ENCODE measurements at places on chromosomes 6 and 20. TPM values are rescaled to one million over a fixed set of nuclear protein-coding genes. Genes with fewer than 3 reads are reported as not detected.

IL17A gene
- total RNA-seq, result 0.12 TPM

DNA sequence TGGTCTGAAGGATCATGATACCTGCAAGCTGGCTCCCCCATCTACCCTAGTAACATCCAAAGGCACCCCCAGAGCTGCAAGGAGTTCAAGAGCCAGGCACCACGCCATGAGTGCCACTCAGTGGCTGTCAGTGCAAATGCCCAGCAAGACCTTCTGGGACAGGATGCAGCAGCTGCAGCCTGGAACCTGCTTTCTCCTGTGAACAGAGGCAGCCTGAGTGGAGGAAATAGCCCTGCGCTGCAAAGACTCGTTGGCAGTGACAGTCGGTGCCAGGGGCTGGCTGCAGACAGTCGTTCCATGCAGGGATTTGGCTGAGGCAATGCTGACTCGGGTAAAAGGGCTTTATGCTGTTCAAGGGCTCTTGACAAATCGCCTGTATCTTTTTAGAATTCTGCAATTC, 15.7 kb upstream of the SSTR4 start:
- DNase-seq, result no peak

DNA sequence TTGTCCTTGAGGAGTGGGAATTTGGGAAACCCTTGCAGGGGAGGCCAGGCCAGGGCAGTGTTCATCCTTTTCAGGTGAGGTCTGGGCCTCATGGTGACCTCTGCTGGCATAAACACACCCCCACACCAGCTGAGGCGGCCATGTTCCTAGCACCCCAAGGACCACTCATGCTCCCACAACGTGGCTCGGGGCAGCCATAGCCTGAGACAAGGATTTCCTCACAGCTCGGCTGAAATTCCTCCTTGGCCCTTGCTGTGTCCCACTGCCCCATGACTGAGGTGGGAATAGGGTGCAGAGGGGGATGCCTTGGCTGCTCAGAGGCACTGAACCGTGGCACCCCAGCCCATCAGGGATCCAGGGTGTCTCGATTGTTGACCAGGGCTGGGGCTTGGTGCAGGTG, 27.3 kb upstream of the SPDEF start:
- DNase-seq, result no peak

C20orf202 gene
- total RNA-seq, result not detected

DNA sequence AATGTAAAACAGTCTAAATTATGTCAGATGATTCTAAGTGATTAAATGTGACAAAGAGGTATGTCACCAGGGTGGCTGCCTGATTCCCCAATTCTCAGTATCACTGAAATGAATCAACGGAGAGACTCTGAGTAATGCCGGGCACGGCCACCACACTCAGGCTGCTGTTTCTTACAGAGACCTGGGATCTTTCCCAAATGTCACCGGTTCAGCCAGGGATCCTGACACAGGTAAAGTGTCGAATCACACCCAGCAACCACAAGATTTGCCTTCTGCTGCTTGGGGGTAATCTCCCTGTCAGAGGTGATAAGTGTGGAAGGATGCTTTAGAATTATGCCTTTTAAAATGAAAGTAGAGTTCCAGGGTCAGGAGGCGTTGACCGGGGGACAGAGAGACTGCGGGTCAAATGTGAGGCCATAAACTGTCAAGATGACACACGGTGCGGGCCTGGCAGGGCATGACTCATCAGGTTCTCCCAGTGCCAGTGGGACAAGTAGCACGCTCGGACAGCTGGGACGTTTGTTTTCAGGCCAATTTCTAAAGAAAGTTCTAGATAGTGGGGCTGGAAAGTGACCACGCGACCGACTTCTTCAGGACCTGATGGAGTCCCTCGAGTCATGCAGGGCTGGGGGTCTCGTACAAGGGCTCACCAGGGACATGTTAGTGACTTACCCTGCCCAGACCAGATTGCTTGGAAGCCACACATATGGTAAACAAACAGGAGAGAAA, 48.9 kb downstream of the PRDM1 start:
- DNase-seq, result peak; percentile 93

DNA sequence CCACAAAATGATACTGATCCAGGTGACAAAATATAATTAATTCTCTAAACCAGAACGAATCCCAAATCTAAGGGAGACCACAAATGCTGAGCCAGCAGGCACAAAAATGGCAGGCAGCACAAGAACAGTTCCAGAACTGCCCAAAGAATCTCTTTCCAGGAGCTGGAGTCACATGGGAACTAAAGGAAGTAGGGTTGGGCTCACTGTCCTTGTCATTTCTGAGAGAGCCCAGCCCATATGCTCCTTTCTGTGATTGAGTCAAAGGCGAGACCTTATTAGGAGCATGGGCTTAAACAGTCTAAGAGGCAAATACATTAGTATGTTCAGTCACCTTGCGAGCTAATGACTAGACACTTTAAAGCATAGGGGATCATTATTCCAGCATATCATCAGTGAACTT, 327.6 kb upstream of the ARID1B start:
- DNase-seq, result no peak

GRCh38 chr6:48736501-48737206, 625.7 kb upstream of the PTCHD4 start:
- DNase-seq, result peak; percentile 91

- no peak for DNase-seq
Observed at GRCh38 chr6:34961574-34961973, 72.5 kb downstream of the ANKS1A start.

DNA sequence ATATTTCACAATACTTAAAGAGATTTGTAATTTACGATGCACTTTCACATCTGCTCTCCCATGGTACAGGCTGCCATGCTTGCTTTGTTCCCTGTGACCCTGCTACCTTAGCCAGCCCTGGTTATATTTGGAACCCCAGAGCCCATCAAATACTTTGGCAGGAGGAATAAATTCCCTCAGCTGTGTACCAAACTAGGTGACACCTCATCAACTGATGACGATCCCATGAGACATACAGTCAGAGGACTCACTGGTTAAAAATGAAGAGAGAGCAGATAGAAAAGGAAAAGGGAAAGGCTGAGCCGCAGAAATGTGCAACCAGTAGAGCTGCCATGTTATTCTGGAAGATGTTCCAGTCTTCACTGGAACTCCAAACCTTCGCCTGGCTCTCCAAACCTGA, 120.0 kb downstream of the SIM1 start:
- peak; percentile 82 for DNase-seq

- DNase-seq, result peak; percentile 44
Observed at GRCh38 chr6:89368107-89368506, 15.6 kb upstream of the UBE2J1 start.

DNA sequence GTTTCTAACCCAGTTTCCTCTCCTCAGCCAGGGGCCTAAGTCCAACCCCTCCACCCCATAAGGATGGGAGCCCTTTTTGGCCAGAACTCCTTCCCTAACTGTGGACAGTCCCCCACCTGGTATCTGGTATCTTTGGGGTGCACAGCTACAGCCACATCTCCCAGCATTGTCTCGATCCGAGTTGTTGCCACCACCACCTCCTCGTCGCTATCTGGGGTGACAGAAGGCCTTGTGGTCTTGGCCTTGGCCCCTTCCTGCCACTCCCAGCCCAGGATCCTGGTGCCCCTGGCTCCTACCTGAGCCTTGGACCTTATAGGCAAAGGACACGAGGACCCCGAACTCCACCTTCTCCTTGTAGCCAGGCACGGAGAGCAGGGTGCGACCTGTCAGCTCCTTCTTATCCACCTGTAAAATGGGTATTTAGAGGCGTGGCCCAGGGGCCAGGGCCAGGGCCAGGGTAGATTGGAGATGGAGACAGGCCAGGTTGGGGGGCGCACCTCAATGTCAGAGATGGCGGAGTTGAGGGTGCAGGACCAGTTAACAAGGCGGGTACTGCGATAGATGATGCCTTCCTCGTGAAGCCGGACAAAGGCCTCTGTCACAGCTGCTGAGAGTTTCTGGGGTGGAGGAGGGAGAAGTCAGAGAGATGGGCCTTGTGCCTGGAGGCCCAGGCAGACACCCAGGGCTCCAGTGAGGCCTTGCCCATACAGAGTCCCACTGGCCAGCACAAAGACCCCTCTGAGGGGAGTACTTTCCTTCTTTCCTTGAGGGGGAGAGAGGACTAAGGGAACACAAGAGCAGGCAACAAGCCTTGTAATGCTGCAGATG, 7.2 kb upstream of the VWA7 start:
- no peak for DNase-seq

DNA sequence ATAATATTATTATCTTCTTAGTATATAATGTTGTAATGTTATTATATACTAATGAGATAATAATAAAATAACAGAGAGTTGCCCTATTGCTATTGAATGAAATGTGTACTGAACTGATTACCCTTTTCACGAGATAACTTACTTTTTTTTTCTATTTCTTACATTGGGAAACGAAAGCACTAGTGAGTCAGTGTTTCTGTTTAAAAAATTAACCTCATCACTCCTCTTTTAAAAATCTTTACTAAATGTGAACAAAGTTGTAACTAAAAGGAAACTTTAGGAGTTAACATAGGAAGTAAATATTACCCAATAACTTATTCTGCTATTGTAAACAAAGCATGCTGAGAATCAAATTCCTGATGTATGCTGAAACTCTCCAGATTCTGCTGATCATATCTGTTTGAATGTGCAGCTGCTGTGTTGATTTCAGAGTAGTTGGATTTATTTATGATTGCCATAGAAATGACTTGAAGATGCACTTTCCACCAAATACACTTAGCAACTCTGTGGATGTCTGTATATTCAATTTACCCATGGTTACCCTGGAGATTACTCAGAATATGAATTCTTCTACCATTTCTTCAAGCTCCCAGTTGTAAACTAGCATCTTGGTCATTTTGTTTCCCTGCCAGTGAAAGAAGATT, 523.4 kb downstream of the TENT5A start:
- DNase-seq, result no peak

GRCh38 chr20:53149148-53149889, 177.2 kb downstream of the TSHZ2 start:
- DNase-seq, result no peak

- DNase-seq, result no peak
Observed at GRCh38 chr20:60589623-60590022, 631.4 kb downstream of the CDH26 start.

DNA sequence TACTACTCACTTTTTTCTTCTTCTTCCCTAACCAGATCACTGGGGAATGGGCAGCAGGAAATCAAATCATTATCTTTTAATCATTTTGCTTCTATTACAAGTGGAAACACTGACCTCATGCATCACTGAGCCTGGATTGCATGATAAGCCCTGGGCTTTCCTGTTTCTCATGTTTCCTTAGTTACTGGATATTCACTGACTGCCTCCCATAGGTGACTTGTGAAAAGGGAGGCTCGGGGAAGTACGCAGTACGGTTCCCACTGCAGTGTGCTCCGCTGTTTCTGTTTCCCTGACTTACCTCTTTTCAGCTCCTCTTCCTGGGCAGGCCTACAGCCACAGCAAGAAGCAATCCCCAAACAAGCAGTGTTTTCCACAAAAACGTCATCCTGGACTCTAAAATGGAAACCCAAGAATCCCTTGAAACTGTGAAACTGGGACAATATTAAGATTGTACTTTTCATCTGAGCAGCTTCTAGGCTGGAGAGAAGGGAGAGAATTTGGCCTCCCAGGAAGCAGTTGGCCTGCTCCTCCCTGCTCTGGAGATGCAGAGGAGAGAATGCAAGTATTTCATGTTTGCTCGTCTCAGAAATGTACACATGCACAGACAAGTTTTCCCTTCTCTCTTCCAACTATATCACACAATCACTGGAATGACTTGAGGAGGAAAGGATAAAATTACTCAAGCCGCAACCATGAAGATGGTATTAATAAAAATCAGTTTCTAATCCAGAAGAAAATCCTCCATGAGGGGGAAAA, 13.1 kb downstream of the BTNL2 start:
- peak; percentile 20 for DNase-seq

FOXA2 gene
- total RNA-seq, result not detected

- DNase-seq, result no peak
Observed at GRCh38 chr6:134669485-134669884, 280.4 kb downstream of the ALDH8A1 start.

ZNF165 gene
- total RNA-seq, result 1.1 TPM

DNA sequence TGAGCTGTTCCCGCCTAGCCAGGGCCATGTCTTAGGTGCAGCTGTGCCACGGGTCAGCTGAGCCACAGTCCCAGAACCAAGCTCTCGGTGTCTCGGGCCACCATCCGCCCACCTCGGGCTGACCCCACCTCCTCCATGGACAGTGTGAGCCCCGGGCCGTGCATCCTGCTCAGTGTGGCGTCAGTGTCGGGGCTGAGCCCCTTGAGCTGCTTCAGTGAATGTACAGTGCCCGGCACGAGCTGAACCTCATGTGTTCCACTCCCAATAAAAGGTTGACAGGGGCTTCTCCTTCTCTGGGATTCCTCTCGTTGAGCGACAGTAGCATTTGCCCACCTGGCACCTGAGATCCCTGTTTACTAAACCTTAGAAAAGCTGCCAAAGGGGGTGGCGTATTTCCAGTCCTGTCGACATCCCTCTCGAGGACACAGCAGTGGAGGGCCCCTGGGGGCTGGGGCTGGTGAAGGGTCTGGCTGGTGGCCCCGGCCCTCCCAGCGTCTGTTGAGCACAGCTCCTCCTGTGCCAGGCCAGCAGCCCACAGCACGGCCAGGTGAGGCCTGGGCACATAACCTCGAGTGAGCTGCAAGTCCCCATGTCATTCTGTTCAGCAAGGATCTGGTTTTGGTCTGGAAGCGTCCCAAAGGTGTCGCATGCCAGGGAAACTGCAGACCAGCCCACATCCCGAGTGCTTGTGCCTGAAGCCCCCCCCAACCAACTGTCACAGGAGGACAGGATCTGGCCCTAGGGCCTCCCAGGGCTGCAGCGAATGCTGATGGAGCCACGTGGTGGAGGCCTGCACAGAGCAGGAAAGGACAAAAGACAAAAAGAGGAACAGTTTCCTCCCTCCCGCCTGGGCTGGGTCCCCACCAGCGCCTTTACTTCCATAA, 21.2 kb upstream of the PYGB start:
- peak; percentile 87 for DNase-seq

- no peak for DNase-seq
Observed at GRCh38 chr6:106677282-106677681, 47.9 kb downstream of the QRSL1 start.

DPPA5 gene
- not detected for total RNA-seq

DNA sequence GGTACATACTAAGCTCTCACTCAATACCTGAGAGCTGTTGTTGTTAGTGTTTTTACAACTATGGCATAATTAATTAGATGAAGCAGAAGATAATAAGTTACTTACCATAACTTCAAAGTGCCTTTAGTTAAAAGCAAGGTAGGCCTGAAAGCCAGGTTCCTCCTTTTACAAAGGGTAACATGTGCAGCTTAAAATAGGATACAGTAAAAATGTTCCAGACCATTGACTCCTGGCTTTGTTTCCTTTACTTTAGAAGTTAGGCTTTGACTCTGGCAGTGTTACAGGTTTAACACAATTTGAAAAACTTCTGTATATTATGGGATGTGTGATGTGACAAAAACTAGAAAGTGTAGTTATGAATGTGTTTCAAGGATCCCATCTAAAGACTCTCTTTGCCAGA, 522.5 kb downstream of the EPM2A start:
- DNase-seq, result no peak
